ENCODE measurements at places on chromosomes 4 and X.

DNA sequence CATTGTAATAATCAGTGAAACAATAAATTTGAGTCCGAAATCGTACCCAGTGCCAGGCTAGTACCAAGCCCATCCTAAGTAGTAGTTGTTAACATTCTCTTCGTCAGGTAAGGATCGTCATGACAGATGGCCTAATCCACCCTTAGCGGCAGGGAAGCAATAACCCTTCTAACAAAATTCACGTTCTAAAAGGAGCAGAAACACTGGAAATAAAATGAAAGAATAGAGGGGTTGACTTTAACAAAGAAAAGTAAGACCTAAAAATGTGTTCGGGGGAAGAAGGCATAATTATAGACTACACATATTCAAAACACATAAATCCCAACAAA lies 142.7 kb downstream of the CPEB2 start:
- no peak for ATAC-seq

GRCh38 chr4:126572264-126572663 lies 1060.5 kb upstream of the INTU start:
- ATAC-seq: no peak

DNA sequence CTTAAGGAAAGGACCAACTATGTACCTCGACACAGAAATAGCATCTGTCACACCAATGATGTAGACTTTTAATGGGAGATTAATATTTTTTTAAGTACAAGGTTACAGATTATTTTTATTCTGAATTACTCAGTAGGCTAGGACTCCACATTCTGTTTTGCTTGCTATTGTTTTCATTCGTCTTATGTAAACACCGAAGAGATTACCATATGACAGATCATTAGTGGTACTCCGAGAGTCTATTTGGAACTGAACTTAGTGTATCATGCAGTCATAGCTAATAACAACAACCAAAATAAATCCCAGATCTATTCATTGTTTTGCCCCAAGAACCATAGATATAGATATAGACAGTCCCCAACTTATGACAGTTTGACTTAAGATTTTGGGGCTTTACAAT lies 139.7 kb upstream of the SPRY1 start:
- no peak for ATAC-seq

DNA sequence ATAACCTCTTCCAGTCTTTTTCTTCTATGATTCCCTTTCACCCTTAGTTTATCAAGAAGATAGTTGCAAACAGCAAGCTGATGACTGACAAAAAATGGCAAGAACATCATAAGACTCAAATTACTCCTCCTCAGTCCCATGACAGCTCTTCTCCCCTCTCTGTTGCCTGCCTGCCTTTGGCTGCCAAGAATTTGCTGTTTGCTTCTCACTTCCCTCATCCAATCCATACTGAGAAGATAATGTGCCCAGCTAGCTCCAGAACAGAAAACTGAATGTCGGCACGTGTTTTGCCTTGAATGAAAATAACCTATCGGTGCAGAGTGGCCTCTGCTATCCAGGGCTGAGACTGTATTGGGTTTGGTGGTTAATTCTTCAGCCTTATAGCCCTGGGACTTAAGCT lies 192.1 kb downstream of the PPARGC1A start:
- no peak for ATAC-seq

- peak; percentile 82 for ATAC-seq
Observed at GRCh38 chrX:68978255-68978654, 149.4 kb downstream of the EFNB1 start.

GRCh38 chr4:186249785-186250754 lies 15.9 kb upstream of the F11 start:
- ATAC-seq: no peak

- ATAC-seq: peak; percentile 99
Observed at GRCh38 chr4:107183155-107183774, 147.2 kb upstream of the DKK2 start.

- ATAC-seq: no peak
Observed at GRCh38 chrX:153966841-153967535, 4.6 kb downstream of the HCFC1 start.

GRCh38 chr4:154660052-154660451 lies 47.6 kb upstream of the FGG start:
- ATAC-seq: no peak

- ATAC-seq: no peak
Observed at GRCh38 chr4:6901669-6902317, 7.8 kb upstream of the TBC1D14 start.

- no peak for ATAC-seq
Observed at GRCh38 chrX:148311544-148311943, 188.9 kb upstream of the AFF2 start.
